RPMI7951 (cell line): ENCODE measurements at places on chromosomes 7 and 10. TPM values are rescaled to one million over a fixed set of nuclear protein-coding genes. Genes with fewer than 3 reads are reported as not detected.

The EGR2 gene
- total RNA-seq: 2.3 and 5.9 TPM in 2 replicates

The ICA1 gene
- 0.24 and 0.49 TPM in 2 replicates for total RNA-seq

The RAB11FIP2 gene
- total RNA-seq: 6.7 and 11.7 TPM in 2 replicates

The TFEC gene
- under 0.01 TPM in 1 of 2 replicates, not detected in the other for total RNA-seq

The SRRM3 gene
- total RNA-seq: not detected in 2 replicates

The COL26A1 gene
- total RNA-seq: 0.29 and 0.60 TPM in 2 replicates

The SLC16A9 gene
- under 0.01 TPM in 1 of 2 replicates, not detected in the other for total RNA-seq

The SPDYE2 gene
- total RNA-seq: not detected in 2 replicates

The CACNB2 gene
- not detected in 2 replicates for total RNA-seq

The CAV2 gene
- 74.9 and 109 TPM in 2 replicates for total RNA-seq

The CPVL gene
- total RNA-seq: 3.8 and 5.8 TPM in 2 replicates

The MSRB2 gene
- 25.1 and 31.0 TPM in 2 replicates for total RNA-seq

The ZNF365 gene
- total RNA-seq: 4.8 and 6.8 TPM in 2 replicates

The SLC16A12 gene
- total RNA-seq: under 0.01 and 0.12 TPM in 2 replicates

The FKBP6 gene
- total RNA-seq: not detected in 2 replicates

The GIMAP8 gene
- total RNA-seq: 0.12 TPM in 1 of 2 replicates, not detected in the other

The AGAP5 gene
- total RNA-seq: 0.59 TPM in 1 of 2 replicates, not detected in the other

The PLA2G12B gene
- total RNA-seq: not detected in 2 replicates

The SLC26A5 gene
- not detected in 2 replicates for total RNA-seq

The TRIM73 gene
- total RNA-seq: under 0.01 and 0.29 TPM in 2 replicates

The SPDYE16 gene
- total RNA-seq: not detected in 2 replicates
